ENCODE measurements at places on chromosomes 12 and 14. TPM values are rescaled to one million over a fixed set of nuclear protein-coding genes. Genes with fewer than 3 reads are reported as not detected.

The MUCL1 gene
- total RNA-seq: not detected

The HOTAIR gene
- not detected for total RNA-seq

The KLRB1 gene
- not detected for total RNA-seq

The OTUB2 gene
- total RNA-seq: 0.60 TPM

The AICDA gene
- not detected for total RNA-seq

The ZFYVE26 gene
- 13.9 TPM for total RNA-seq

The OR4N2 gene
- not detected for total RNA-seq

The ITGB7 gene
- under 0.01 TPM for total RNA-seq
